Activated CD4-positive, alpha-beta memory T cell treated with anti-CD3 and anti-CD28 coated beads, Interleukin-2, amount 10 ng/mL, durations not matched to agents 7 days and 5 days (primary cell): ENCODE measurements at places on chromosomes 2 and 18. TPM values are rescaled to one million over a fixed set of nuclear protein-coding genes. Genes with fewer than 3 reads are reported as not detected.

DNA sequence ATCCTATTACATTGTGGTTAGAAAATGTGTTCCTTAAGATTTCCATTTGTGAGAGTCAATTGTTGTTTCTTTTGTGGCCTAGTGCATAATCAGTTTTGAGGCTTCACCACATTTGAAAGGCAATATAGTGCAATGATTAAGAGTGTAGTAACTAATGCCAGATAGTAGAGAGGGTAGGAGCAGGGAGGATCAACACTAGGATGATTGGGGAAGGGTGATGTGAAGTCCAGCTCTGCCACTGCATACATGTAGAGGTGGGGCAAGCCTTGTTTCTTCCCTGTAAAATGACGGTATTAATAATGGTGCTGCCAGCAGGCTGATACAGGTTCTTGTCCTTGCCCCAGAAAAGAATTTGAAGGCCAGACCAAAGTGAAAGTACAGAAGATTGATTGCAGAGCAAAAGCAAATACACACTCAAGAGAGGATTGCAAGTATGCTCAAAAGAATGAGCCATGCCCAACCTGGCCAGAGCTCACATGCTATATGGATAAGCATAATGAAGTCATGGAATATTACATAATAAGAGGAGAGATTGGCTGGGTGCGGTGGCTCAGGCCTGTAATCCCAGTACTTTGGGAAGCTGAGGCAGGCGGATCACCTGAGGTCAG lies 8.0 kb downstream of the SP100 start:
- DNase-seq: no peak

- DNase-seq: no peak
Observed at GRCh38 chr2:8615252-8615575, 66.6 kb upstream of the ID2 start.

Gene GFPT1
- total RNA-seq: 27.4 TPM

Gene PTPRM
- total RNA-seq: 9.3 TPM

Gene GPR45
- not detected for total RNA-seq

Gene G6PC2
- not detected for total RNA-seq

DNA sequence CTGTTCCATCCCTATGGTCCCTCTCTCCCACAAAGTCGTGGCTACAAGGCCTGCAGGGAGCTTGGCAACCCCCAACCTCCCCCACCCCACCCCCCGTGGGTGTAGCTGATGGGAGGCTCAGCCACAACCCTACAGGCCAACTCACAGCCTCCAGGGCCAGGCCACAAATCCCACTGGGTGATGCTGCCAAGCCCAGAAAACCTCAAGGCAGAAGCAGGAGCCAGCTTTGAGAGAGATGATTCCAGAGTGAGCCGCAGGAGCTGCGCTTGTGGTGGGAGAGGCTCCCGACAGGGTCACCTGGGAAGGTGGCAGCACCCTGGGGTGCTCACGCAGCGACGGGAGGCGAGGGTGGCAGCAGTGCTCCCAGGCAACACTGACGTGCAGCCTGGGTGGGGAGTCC lies 44.8 kb downstream of the ADCY3 start:
- DNase-seq: no peak

Gene HMSD
- 9.6 TPM for total RNA-seq

GRCh38 chr2:239230318-239231052 lies 170.3 kb downstream of the HDAC4 start:
- DNase-seq: no peak

- DNase-seq: peak; percentile 58
Observed at GRCh38 chr2:24083567-24084385, 858 bp downstream of the TP53I3 start.

Gene GAREM1
- not detected for total RNA-seq

DNA sequence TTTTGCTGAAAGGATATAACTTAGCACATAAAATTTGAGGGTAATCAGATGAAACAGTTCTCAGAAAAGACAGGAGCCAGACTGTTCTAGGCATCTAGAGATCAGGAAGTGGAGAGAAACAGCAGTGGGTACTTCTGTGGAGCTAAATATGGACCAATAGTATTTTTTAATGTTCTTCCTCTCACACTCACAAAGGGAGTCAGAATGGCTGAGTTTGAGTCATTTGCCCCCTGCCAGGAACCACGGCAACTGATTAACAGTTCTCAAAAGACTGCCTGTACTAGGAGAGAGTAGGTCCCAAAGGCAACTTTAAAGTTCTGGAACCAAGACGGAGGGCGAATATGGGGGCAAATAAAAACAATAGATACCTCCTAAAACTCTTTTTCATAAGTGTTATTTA lies 107.5 kb downstream of the GULP1 start:
- no peak for DNase-seq

Gene BARD1
- total RNA-seq: 47.4 TPM

DNA sequence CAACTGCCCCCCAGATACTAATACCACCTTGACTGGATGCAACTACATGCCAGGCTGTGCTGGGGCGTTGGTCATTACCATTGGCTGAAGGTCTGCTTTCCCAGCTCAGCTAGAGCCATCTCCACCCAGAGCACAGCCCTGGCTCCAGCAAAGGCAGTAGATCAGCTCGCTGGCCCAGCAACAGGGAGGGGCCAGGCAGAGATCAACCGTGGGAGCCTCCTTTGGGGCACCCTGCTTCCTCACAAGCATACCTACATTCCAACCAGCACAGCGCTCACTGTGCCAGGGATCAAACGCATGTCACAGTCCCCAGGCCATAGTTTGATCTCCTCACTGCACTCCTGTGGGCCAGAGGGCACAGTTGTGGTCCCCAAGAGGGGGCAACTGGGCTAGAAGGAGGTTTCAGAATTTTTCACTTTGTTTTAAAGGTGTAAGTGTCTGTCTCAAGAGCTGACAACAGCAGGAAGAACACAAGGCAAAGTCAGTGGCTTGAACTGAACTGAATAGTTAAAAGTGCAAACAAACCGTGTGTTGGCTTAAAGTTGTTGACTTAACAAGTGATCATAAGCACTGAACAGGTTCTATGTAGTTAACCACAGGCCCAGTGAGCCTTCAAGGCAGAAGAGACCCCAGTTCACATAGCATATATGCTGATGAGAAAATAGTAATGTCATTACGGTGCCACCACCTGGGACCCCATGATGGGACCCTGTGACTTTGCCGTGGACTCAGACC lies 70.1 kb upstream of the BZW1 start:
- DNase-seq: no peak

GRCh38 chr18:3451989-3452749 lies 2.2 kb downstream of the TGIF1 start:
- DNase-seq: peak; percentile 46

GRCh38 chr2:2892378-2892777 lies 485.2 kb downstream of the EIPR1 start:
- no peak for DNase-seq

DNA sequence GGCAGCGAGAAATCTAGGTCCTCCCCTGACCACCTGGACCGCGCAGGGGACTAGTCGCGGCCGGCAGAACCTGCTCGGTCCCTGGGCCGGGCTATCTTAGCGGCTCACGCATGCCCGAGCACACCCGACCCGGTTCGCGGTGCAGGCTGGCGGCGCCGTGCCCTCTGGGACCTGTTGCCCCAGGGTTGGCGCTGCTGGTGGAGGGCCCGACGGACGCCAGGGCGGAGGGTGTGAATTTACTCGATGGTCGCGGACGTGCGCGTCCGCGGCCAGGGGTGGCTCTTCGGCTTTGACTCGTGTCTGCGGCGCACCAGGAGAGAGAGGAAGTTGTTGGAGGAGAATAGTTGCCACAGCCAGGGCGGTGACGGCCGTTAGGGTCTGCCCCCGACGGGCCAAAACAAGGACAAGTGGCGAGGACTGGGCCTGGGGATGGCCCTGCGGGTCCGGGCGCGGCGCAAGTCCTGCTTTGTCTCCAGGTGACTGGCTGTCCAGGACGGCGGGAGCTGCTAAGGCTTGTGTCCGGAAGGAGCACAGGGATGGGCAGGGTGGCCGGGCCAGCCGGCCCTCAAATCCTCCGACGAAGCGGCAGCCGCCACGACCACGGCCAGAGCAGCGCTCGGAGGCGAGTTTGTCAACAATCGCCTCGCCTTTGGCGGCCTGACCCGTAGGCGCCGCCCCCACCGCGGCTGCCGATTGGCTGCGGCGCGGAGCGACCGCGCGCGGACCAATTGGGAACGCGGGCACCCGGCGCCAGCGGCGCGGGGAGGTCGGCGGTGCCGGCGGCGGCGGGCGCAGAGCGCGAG lies 1.3 kb downstream of the BCL2L11 start:
- peak; percentile 85 for DNase-seq

DNA sequence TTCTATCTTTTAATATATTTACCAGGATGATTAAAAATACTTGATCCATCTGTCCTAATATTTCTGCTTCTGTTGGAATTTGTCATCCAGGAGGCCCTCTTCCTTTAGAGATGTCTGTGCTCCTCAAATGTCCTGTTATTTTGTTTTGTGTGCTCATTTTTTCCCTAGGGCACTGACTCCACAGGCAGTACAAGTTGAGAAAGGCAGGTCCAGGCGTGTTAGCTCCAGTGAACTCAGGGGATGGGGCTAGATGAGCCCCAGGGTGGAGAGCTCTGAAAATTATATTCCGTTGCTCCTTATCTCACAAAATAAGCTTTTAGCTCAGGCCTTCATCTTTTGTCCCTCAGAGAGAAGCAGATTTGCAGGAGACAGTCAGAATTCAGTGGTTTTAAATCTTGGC lies 105.7 kb downstream of the SLC4A3 start:
- DNase-seq: no peak

DNA sequence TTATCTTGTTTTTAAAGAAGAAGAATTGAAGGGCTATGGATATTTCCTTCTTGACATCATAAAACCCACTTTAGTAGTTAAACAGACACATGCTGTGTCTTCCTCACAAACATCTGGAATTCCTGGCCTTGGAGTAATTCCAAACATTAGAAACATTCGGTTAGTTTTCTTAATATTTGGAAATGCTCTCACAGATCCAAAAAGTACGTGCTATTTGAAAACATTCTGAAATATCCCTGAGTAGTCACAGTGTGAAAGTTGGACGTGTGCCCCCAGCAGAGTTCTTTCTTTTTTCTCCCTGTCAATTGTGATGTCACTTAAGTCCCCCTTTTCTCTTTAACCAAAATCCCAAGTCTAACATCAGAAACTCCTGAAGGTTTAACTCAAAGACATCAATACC lies 91.3 kb downstream of the ANTXR1 start:
- no peak for DNase-seq

DNA sequence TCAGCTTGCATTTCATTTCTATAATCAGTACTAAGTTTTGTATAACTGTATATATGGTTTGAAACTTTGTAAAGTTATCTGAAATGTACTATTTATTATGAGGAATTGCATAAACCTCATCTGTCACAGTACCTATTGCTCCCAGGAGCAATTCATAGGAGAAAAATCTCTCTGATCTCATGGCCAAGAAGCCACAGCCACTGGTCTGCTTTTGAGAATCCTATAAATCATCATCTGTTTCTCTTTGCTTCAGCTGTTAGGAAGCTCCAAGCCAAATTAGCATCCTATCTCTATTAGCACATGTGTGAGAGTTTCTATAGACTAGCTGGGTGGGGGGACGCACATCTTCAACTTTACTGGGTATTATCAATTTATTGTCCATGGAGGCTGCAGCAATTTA lies 210.3 kb downstream of the CYP26B1 start:
- no peak for DNase-seq

DNA sequence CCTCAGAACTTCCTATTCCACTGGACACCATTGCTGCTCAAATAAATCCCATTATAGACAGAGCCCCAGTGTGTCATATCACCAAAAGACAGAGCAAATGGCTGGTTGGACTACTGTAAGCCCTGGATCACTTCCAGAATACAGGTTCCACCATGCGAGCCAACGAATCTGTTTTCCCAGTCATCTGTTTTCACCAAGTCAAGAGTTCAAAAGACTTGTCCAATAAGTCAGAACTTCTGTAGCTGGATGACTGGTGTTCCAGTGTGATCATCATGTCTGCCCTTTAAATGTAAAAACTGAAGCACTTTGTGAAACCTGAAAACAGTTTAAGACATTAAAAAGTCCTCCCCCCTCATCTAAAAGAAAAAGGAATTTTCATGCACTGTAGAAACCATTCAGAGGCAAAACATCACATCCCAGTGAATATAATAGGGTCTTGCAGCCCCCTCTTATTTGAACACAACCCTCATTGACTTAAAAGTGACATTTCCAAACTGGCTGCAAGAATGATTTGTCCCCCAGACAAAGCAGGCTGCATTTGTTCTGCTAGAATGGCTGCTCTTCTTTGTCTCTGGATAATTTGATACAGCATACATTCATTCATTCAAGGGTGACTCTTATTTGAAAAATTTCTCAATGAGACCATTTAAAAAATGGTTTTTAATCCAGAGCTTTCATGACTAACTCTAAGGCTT lies 64.6 kb upstream of the TANC1 start:
- no peak for DNase-seq

DNA sequence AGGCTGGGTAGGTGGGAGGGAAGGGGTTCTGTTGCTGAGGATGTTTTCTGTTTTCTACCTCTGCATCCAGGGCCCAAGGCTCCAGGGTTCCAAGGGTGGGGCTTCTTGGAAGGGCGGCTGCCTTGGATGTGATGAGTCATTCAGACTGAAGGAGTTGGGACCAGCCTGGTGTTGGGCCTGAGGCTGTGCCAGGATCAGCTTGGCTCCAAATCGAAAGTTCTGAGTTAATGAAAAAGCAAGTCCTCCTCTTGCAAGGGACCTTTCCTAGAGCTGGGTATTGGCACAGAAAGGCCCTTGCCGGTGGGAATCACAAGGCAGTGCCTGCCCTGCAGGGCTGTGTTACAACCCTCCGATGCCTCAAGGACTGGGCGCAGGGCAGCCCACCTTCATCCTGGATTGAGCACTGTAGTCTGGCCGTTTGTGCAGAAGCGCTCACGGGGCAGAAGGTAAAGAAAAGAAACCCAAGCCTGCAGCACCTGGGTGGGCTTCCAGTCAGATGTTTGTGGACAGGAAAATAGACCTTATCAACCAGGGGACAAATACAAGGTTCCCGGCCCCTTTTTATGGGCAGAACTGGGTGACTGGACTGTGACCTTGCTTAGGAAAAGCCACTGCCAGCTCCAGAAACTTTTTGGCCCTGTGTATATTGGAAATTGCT lies 52.5 kb upstream of the MCFD2 start:
- no peak for DNase-seq

Gene EPC2
- total RNA-seq: 26.5 TPM

GRCh38 chr2:143936848-143937722 lies 582.8 kb downstream of the ZEB2 start:
- no peak for DNase-seq

Gene MREG
- 15.1 TPM for total RNA-seq

GRCh38 chr2:224807153-224807964 lies 91.2 kb upstream of the CCDC195 start:
- no peak for DNase-seq

- no peak for DNase-seq
Observed at GRCh38 chr2:20600756-20601325, 50.1 kb downstream of the HS1BP3 start.

GRCh38 chr2:207289295-207290018 lies 123.7 kb upstream of the KLF7 start:
- no peak for DNase-seq

Gene PCARE
- total RNA-seq: not detected

Gene WDR54
- 105 TPM for total RNA-seq

DNA sequence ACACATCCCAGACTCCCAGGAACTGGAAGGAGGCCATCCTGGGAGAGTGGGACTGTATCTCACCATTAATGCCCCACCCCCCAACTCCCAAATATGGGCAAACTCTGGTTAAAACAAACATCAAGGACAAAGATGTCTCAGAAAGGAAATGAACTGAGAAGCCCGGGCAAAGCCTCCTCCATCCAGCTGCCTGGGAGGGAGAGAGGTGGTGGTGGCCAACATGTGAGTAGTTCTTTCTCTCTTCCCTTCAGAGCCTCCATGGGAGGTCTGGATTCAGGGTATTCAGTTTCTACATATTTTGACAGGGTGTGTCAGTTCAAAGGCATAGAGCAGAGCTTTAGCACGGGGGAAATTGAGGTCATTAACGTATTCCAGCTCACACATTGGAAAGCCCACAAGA lies 57.5 kb downstream of the CXCR4 start:
- no peak for DNase-seq

- DNase-seq: no peak
Observed at GRCh38 chr2:54084600-54084999, 30.8 kb upstream of the ACYP2 start.

Gene TTC21B
- 16.5 TPM for total RNA-seq
